ENCODE measurements at places on chromosomes 1 and 21. TPM values are rescaled to one million over a fixed set of nuclear protein-coding genes. Genes with fewer than 3 reads are reported as not detected.
A peak's percentile ranks its signal among the peaks of the same experiment; 100 is the strongest.

GRCh38 chr1:26723013-26723991 is 27.5 kb downstream of the ARID1A start:
- peak; percentile 99 for DNase-seq

The TRABD2B gene
- not detected for total RNA-seq

The NUDT17 gene
- total RNA-seq: 2.3 TPM

The MYBPH gene
- total RNA-seq: not detected

DNA sequence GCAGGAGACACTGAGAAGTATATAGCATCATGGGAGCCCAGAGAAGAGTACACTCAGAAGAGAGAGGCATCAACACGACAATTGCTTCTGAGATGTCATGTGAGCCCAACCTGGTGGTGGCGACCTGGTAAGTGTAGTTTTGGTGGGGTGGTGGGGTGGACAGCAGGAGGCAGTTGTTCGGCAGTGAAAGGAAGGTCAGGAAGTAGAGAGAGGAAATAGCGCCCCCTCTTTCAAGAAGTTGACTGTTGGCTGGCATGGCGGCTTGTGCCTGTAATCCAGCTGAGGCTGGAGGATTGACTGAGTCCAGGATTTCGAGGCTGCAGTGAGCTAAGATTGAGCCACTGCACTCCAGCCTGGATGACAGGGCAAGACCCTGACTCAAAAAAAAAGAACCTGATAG is 12.6 kb downstream of the RSPO1 start:
- DNase-seq: no peak

DNA sequence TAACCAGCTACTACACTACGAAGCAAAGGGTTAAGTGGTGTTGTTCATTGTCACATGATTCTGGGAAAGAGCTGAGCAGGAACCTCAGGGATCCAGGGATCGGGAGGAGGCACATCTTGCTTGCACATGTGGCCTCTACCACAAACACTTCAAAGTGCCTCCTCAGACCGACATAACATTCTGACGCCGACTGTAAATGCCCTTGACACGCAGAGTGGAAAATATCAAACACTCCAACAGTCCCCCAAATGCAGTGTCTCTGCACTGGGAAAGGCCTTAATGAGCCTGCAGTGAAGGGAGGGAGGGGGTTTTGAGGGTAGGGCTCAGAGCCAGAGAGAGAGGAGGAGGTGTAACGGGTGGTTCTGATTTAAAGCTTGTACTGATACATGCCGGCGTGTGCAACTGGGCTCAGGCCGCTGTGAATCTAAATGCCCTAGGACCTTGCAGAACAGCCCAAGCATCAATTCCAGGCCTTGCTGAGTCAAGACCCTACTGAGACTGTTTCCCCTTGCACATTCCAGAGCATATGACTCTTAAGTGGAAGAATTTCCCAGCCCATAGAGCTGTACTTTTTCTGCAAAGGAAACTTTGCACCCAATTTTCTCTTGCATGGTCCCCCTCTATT is 163.7 kb downstream of the NTMT2 start:
- DNase-seq: peak; percentile 95

The UBE2U gene
- total RNA-seq: not detected

DNA sequence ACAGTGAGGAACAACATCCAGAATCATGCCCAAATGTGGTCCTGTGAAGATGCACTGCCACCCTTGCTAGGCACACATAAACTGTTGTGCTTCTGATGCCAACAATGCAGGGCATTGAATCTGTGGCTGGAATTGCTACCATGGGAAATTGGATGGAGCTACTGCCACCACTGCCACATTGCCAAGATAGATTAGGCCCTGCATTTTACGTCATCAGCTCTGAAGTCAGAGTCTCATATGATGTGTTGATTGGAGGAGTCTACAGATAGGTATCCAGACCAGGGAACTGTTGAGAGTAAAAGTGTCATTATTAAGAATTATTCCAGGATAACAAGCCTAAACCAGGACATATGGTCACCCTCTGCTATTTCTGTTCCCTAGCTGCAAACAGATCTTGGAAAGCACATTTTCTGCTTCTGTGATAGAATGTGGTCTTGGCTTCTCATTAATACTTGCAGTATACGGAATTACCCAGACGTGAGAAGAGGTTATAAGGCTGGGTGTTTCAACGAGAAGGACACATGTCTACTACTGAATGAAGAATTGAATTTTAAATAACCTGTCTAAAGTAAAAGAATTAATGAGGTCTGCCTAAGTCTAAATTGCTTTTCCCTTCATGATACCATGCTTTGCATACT is 106.6 kb downstream of the TNNI3K start:
- DNase-seq: no peak

- DNase-seq: no peak
Measured at GRCh38 chr21:33171616-33172169, 58.0 kb upstream of the IFNAR2 start.

DNA sequence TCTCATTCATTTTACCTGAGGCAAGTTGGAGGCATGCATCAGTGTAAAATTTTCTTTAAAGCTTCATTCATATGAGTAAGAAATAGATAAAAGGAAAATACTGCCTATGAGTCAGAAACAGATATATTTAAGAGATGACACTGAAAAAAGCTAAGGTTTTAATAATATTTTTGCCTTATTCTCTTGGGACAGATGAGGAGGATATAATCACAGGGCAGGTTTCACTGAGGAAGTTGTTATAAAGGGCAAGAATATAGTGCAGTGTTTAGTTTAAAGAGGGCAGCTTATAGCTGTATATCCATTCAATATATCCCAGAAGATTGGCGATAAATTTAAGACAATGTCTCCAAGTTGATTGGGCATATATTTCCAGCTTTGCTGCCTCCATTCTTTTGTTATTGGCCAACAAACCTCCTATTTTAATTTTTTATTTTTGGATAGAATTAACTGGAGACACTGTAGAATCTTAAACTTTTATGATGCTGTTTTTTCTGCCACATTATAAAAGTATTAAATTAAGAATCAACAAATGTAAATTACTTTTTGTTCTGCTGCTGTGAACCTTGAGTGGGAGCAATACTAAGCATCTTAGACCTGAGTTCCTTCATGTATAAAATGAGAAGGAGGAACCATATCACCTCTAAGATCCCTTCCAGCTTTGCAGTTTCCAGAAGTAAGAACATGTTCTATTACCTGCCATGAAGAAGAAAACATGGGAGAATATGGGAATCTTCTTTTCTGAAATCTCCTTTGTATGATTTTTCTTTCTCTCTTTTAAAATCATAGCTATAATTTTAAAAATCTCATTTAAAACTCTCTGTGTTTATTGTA is 171.6 kb downstream of the S1PR1 start:
- DNase-seq: no peak

The OR2T33 gene
- total RNA-seq: not detected

DNA sequence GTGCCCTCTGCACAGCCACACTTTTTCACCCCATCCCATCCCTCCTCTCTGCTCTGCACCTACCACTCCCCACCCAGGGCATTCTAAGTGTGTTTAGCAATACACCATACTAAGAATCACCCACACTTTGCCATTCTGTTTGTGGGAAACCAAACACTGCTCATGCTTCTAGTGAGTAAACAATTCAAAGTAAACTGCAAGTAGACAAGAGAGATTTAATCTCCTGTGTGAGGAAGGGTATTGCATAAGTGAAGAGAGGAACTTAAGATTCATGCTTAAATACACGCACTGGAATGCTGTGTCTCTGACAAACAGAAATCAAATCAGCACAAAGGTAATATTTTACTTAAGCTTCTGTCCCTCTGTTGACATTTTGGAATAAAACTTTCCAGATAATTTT is 4.8 kb upstream of the EDARADD start:
- no peak for DNase-seq

DNA sequence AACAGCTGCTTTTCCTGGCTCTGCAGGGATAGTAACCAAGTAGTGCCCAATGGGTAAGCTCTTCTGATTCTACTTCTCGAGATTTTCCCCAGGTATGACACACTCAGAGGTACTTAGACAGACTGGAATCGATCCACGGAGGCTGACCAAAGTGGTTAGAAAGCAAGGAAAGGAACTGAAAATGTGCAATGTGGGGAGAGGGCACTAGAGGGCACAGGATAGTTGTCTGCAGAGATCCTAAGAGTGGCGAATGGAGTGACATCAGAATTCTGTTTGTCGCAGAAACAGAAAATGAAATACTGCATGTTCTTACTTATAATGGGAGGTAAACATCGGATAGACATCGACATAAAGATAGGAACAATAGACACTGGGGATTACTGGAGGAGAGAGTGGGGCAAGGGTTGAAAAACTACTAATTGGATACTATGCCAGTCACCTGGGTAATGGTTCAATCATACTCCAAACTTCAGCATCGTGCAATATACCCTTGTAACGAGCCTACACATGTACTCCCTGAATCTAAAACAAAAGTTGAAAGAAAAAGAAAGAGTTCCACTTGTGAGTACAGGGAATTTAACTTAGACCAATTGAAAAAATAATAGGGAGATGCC is 23.3 kb downstream of the CYP2J2 start:
- no peak for DNase-seq

- peak; percentile 51 for DNase-seq
Measured at GRCh38 chr1:116067566-116067890, 43.7 kb upstream of the MAB21L3 start.

DNA sequence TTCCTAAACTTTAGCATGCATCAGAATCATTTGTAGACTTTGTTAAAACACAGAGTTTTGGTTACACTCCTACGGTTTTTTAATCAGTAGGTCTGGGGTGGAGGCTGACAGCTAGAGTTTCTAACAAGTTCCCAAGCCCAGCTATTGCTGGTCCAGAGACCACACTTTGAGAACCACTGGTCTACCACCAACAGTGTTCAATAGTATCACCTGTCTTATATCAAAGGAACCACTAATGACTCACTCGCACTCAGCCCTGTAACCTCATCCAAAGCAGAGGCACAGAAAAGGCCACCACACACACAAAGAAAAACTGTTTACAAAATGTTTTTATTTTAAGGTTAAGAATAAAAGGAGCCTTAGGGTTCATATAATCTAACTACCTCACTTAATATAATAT is 68.7 kb downstream of the HIVEP3 start:
- no peak for DNase-seq

The GNAT2 gene
- 0.36 TPM for total RNA-seq

DNA sequence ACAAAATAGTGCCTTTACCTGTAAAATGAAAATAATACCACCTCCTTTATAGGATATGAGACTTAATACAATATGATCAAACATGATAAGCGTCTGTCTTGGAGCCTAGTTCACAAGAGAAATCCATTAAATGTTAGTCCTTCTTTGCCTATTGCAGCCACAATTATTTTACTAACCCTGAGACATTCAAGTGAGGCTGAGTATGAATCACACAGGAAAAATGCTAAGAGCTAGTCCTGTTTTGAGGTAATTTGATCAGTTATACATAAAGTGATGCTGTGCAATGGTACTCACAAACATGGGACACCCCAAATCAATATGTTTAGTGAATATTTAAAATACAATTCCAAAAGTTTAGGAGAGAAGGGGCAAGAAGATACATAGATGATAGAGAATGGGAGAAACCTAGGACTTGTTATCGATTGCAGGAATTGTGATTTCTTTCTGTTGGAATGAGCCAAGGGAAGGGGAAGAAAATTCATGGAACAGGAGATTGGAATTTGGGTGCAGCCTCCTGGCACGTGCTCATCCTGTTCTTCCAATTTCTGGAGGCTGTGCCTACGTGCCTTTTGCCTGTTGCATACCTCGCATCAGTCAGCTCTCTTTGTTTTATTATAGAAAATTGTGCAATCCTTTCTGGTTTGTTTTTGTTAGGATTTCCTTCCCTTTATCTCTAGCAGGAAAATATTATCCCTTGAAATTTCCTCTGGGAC is 39.9 kb upstream of the BACH1 start:
- DNase-seq: peak; percentile 89

The NRAS gene
- total RNA-seq: 110 TPM

The GUCA2B gene
- not detected for total RNA-seq

The CLDN17 gene
- total RNA-seq: not detected

DNA sequence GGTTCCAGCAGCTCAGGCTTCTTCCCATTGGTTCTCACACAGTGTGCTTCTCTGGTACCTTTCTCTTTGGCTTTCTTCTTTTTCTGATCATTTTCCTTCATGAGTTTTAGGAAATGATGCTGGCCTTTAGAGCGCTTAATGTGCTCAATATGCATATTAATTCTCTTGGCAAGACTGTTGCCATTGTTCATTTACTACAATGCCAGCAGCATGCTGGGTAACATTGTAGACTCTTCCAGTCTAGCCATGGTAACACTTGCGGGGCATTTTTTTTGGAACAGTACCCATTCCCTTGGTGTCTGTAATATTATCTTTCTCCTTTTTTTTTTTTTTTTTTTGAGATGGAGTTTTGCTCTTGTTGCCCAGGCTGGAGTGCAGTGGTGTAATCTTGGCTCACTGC is 21.7 kb downstream of the UBE4B start:
- no peak for DNase-seq

- no peak for DNase-seq
Measured at GRCh38 chr1:30444401-30444800, 279.0 kb downstream of the MATN1 start.

The ADAM30 gene
- total RNA-seq: not detected

DNA sequence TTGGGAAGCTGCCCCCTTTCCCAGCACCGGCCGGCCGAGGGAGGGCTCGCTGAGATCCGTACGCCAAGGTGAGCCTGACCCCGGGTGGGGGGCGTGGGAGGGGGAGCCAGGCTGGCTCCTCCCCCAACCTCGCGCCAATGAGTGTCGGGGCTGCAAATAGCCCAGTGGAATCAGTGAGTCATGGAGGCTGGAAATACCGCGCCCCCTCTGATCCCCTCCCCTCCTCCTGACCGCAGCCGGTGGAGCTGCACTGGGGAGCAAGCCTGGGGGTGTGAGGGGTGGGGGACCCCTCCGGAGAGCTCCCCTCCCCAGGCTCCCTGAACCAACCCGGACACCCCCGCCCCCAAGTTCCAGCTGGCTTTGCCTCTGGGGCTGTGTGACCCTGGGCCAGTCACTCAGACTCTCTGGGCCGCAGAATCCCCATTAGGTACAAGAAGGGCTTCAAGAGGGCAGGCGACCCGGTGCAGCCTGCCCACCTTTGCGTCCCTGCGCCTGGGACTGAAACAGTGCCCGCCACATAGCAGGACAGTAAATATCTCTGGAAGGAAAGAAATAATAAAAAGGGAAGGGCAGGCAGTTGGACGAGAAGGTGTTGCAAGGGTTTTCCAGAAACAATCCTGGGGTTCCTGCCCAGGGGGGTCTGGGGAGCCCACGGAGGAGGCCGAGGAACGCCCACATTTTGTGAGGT is 4.5 kb downstream of the HSPB7 start:
- DNase-seq: peak; percentile 70

GRCh38 chr1:212529211-212529741 is 79.3 kb upstream of the ATF3 start:
- DNase-seq: peak; percentile 61

GRCh38 chr1:116460261-116460660 is 87.2 kb downstream of the ATP1A1 start:
- no peak for DNase-seq

The TP73 gene
- not detected for total RNA-seq
